ENCODE measurements at places on chromosomes 3 and 15.

GRCh38 chr3:42735615-42736014, 33.0 kb upstream of the HHATL start:
- DNase-seq, result no peak

DNA sequence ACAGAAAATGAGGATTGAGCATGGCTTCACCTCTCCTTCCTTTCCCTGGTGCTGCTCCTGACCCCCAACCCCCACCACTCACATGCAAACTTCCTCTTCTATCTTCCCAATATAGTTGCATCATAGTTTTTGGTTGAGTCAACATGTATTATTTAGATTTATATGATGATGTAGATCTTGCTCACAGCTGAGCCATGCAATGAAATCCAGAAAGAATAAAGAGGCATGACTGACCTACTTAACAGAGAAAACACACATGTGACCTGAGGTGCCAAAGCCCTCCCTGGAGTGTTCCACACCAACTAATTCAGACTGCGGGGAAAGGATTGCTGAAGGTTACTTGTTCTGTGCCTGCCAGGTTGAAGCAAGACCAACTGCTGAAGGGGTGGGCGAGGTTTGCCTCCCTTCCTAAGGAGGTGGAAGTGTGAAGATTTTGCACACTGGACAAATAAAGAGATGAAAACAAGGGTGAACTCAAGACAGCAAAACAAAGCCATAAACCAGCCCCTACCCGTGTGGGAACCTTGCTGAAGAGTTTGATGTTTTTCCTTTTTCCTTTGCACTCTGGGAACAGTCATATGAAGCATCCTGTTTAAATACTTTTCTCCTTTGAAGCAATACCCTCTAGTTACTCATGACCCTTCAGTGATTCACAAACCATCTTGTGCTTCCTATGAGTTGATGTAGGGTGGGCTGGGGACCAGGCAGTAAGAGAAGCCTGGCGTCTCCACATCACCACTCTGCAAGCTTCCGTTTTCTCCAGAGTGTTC, 155.2 kb upstream of the UBE2E1 start:
- no peak for DNase-seq

- no peak for DNase-seq
Measured at GRCh38 chr3:115685097-115685496, 61.8 kb downstream of the GAP43 start.

DNA sequence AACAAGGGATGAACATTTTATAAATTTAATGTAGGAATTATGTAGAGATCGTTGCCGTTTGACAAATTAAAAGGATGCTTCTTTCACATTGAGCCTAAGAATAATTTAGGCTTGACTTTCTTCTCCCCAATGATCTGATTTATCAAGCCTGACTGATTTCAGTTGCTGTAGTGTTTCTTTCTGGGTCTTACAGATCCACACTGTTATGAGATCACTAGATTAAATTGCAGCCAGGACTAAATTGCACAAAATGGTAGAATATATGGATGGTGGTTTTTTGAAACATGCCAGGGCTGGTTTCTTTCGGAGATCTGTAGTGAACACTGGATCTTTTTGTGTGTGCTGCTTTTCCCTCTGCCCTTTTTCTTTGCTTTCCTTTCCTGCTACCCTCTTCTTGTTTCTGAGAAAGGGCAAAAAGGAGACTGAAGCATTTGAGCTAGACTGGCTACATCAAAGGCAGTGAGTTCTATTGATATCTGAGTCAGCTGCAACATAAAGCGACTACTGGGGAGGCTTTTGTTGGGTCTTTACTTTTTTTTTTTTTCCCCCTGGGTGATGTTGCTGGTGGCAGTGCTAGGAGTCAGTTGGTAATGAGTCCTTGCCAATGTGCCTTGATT, 83.0 kb downstream of the AKAP13 start:
- no peak for DNase-seq

- DNase-seq, result peak; percentile 27
Measured at GRCh38 chr3:17233398-17233800, 348.6 kb downstream of the PLCL2 start.

- DNase-seq, result no peak
Measured at GRCh38 chr3:179093807-179094206, 22.2 kb upstream of the ZMAT3 start.

DNA sequence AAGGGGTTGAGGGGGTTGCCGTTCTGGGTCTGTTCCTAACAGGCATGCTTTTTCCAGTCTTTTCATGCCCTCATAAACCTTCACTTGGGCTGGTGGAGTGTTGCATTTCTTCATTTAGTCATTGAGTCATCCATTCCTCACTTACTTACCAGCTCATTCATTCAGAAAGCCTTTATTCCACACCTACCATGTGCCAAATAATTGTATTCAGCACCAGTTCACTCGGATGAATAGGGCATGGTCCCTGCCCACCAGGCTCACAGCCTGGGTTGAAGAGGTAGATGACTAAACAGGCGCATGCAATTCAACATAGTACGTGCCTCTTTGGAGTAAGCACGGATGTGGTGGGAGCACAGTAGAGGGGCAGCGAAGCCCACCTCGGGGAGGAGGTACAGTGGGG, 35.1 kb upstream of the THSD4 start:
- no peak for DNase-seq

- DNase-seq, result no peak
Measured at GRCh38 chr3:127410678-127411077, 122.8 kb upstream of the PRR20G start.

- DNase-seq, result no peak
Measured at GRCh38 chr3:127637546-127637945, 8.6 kb downstream of the PODXL2 start.

- DNase-seq, result no peak
Measured at GRCh38 chr3:133525435-133525834, 48.1 kb upstream of the CDV3 start.

GRCh38 chr3:24523215-24523614, 28.6 kb upstream of the THRB start:
- DNase-seq, result no peak

GRCh38 chr3:55564726-55565125, 77.6 kb upstream of the WNT5A start:
- DNase-seq, result no peak

DNA sequence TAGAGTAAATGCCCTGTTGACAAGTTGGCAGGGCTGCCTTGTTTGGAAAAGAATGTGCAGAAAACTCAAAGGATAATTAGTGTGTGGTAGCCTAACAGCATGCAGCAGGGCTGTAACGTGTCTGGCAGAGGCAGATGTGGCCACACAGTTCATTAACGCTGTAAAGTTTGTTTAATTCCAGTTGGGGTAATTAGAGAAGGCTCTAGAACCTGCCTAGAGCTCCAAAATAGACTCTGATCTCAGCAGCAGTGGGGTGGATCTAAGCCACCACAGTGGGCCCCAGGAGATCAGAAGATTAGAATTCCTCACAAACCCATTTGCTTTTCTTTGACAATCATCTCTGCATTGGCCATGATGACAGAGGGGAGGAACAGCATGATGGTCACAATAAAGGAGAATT, 65.1 kb upstream of the LEKR1 start:
- no peak for DNase-seq

DNA sequence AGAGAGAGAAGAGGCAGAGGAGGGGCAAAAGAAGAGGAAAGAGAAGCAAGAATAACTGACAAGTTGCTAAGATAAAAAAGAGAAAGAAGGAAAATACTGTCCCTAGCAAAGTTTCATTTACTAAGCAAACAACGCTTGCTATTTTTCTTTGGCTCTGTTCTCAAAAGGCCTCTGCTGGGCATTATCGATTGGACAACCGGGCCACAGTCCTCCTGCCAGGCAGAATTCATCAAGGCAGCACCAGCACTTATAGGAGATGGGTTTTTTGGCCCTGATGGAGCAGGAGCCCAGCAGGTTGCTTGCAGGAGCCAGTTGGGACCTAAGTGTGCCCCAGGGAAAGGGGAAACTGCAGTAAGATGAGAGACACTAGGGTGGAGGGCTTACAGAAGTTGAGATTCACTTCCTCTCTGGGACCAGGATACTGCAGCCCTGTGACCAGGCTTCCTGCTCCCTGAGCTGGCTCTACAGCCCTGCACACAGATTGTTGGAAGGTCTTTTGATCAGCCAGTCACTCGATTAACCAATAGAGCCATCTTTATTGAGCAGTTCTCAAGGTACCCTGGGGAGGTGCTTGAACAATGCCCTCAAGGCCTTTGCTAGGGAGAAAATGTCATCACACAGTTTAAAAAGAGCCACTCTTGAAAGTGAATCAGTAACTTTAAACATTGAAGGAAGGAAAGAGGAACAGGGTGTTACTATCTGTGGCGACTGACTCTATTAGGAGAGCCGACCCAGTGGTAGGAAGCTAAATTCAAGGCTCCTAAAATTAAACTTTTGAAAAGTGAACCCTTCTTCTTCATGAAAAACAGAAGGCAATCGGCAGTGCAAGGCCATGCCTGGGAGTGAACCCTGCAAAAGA, 28.8 kb upstream of the GLCE start:
- DNase-seq, result no peak

GRCh38 chr3:20529911-20530310, 343.9 kb upstream of the SGO1 start:
- DNase-seq, result no peak

DNA sequence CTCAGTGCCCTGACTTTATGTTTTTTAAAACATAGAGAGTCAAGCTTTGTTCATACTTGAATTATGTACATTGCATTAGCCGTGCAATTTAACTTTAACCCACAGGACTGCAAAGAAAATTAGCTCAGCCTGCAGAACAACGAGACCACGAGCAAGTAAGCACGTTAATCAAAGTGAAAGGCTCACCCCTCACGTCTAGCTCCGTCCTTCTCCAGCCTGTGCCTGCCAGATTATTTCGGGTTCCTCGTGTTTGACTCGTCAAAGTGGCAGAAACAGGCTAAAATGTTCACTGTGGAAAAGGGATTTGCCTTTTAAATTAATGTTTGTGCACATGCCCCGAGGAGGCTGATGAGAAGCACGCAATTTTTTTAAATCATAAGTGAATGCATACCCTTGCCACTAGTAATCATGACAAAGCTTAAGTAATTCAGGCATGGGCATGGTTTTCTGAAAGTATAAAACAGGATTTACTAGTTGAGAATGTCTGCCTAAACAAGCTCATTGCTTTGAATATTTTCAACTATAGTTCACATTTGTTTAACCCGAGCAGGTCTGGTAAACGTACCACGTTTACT, 15.3 kb downstream of the ZBTB38 start:
- no peak for DNase-seq

DNA sequence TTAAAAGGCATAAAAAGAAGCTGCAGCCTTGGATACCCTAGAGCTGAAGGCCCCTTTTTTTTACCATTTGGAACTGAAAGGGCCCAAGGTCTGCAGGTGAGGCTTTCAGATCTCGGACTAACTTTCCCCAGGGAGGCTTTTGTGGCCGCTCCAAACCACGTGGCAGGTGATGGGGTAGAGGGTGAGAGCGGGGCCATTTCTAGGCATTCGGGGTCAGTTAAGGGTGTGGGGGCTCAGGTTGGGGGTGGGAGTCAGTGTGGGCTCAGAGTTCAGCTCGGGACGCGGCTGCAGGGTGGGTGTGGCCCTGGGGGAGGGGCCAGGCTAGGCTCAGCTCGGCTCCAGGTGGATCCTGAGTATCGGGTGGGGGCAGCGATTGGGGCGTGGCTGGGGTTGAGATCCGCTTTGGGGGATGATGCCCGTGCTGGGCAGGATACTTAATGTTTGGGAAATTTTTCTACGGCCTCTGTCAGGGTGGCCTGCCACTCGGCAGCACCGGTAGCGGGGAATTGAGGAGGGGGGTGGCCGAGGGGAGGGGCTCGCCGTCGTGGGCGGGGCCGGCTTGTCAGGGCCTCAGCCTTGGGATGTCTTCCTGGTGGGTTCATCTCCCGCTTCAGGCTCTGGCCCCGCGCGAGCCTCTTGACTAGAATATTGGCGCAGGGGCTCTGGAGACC, 2.5 kb downstream of the KLF13 start:
- DNase-seq, result peak; percentile 49

GRCh38 chr3:67516496-67516895, 137.9 kb downstream of the SUCLG2 start:
- DNase-seq, result no peak

DNA sequence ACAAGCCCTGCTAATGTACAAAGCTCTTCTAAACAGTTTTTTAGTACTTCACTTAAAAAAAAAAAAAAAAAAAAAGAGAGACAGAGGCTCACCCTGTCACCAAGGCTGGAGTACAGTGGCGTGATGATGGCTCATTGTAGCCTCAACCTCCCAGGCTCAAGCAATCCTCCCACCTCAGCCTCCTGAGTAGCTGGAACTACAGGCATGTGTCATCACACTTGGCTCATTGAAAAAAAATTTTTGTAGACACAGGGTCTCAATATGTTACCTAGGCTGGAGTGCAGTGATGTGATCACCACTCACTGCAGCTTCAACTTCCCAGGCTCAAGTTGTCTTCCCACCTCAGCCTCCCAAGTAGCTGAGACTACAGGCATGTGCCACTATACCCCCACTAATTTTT, 47.6 kb upstream of the HEG1 start:
- no peak for DNase-seq

- no peak for DNase-seq
Measured at GRCh38 chr3:196150481-196150880, 60.7 kb downstream of the ZDHHC19 start.

- no peak for DNase-seq
Measured at GRCh38 chr3:23324745-23325144, 121.6 kb downstream of the UBE2E2 start.

DNA sequence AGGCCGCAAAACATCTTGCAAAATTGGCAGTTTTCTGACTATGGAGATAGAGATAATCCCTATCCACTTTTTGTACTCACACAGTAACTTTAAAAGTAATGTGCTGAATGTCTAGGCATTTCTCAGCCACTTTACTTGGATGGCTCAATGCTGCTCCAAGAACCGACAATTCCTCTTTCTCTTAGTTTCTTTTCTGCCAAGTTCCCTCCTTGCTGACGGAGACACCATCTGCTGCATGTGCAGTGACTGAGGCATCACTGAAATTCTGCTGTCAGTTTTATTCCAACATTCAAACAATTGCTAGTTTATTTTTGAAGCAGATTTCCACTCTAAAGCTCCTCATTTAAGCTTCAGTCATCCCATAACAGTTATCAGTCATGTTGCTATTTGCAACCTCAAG, 116.0 kb upstream of the RBMS3 start:
- no peak for DNase-seq

- no peak for DNase-seq
Measured at GRCh38 chr3:78724859-78725258, 1042.9 kb downstream of the ROBO1 start.

DNA sequence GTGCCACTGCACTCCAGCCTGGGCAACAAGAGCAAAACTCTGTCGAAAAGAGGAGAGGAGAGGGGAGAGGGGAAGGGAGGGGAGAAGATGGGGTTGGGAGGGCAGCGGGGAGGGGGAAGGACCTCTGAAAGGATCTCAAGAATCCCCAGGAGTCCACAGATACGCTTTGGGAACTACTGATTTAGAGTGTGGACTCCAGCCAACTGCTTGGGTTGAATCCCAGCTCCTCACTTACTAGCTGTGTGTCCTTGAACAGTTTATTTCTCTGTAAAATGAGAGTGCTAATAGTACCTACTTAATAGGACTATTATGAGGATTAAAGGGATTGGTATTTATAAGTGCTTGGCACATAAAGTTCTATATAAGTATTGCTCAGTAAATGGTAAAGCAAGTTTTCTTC, 45.0 kb upstream of the FAH start:
- DNase-seq, result no peak

DNA sequence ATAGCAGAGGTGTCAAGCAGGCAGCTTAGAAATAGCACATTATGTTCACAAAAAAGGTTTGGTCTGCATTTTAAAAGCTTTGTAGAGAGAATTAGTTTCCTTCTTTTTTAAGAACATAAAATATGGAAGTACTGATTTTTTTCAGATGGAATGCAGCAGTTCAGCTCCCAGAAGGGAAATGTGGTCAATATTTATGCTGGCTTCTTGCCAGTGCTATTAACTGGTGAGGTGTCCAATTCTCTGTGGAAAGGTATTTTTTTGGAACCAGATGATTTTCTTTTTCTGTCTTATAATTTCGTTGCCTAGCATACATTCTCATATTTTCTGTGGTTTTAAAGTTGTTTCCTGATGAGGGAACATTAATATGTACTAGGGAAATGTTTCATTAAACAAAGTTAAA, 211.4 kb upstream of the ZNF385D start:
- no peak for DNase-seq

All from activated CD4-positive, alpha-beta T cell treated with anti-CD3 and anti-CD28 coated beads for 48 hours (primary cell).